ENCODE measurements at places on chromosomes 2 and 18.

- no peak for DNase-seq
Measured at GRCh38 chr2:65549257-65549627, 116.8 kb upstream of the SPRED2 start.

- DNase-seq, result no peak
Measured at GRCh38 chr18:59249199-59249774, 24.0 kb downstream of the RAX start.

DNA sequence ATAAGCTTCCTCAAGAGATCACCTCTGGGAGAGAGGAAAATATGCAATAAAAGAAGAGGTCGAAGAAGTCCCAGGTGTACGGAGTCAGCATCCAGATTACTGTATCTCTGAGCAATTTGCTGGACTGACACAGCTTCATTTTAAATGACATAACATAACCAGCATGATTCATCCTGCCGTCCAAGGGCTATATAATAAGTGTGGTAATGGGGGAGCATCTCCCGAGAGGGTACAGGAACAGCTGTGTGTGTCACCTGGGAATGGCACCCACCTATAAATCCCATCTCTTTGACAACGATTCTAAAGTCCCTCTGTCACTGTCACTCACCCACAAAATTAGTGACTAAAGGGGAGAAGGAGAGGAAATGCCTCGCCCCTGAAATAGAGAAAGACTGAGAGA is 19.3 kb upstream of the FZD7 start:
- DNase-seq, result no peak

- DNase-seq, result no peak
Measured at GRCh38 chr2:30161929-30162706, 15.3 kb downstream of the YPEL5 start.

DNA sequence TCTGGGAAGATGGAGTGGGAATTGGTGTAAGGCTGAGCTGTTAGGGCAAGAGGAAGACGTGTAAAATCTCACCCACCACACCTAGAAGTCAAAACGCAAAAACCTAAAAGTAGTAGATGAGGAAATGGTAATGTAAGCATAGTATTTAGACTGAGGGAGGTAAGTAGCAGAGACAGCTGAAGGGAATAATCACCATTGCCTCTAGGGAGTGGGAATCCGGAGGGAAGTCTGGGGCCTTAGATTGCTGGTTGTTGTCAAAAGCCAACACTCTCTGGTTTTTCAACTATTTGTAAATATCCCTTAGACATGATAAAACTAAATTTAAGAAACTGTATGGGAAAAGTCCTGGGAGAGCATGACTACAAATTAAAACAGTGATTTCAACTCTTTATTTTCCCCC is 28.7 kb upstream of the MYCN start:
- no peak for DNase-seq

DNA sequence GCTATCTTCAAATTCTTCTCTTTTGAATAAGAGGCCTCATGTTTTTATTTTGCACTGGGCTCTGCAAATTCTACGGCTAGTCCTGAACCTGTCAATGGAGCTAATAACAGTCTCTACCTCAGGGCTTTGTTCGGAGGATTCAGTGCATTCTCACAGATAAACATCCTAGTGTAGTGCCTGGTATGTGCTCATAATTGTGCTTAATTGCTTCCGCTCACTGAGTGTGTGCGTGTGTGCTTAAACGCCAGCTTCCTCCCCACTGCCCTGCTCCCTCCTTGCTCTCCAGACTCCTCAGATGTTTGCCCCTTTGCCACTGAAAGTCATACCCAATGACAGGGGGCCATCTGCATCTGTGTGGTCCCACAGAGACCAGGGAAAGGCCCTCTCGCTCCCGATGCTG is 6.7 kb downstream of the GYPC start:
- DNase-seq, result no peak

- DNase-seq, result no peak
Measured at GRCh38 chr2:237132799-237133198, 47.1 kb downstream of the COPS8 start.

GRCh38 chr2:203759690-203760365 is 53.4 kb downstream of the CD28 start:
- DNase-seq, result no peak

DNA sequence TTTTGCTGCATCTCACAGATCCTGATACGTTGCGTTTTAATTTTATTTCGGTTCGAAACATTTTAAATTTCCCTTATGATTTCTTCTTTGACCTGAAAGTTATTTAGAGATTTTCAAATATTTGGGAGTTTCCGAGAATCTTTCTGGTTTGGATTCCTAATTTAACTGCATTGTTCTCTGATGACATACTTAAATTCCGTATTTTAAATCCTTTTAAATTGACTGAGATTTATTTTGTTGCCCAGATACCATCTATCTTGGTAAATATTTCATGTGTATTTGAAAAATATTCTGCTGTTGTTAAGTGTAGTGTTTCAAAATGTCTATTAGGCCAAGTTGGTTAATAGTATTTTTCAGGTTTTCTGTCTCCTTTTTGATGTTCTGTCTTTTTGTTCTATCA is 37.7 kb downstream of the MROH2A start:
- no peak for DNase-seq

DNA sequence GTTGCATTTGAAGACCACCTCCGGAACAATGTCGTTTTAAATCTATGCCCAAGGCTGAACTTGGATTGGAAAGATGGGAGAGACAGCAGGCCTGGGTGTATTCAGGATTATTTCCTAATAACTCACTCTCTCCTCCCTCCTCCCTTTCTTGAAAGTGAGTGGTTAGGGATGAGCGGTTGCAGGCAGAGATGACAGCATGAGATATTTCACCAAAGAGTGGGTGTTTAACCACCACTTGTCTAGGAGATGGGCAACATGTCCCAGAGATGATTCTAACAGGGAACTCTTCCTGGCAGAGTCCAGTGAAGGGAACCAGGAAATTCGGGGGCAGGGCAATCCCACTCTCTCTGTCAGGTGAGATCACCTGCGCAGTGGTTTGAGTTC is 123.2 kb downstream of the KCTD1 start:
- no peak for DNase-seq

- no peak for DNase-seq
Measured at GRCh38 chr2:121532894-121533293, 2.2 kb downstream of the RNU4ATAC start.

- DNase-seq, result no peak
Measured at GRCh38 chr2:172113617-172114016, 10.9 kb upstream of the DLX2 start.

- no peak for DNase-seq
Measured at GRCh38 chr2:9002637-9003365, 683 bp downstream of the MBOAT2 start.

DNA sequence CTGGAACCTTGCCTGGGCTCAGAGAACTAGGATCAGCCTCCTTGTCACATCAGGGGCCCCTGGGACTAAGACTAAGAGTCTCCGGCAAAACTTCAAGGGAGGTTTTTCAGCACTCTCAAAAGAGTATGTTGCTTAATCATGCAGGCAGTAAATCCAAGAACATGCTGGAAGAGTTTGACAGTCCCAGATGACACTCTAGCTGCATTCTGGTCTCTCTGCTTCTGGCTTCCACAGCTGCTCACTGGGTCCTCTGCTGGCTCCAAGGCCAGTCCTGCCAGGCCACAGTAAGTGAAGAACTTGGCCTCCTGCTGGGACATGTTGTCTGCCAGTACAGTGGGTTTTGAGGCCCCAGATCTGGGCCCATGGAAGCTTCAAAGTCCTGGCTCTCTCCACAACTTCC is 45.2 kb upstream of the IL1RL1 start:
- DNase-seq, result no peak

- peak; percentile 21 for DNase-seq
Measured at GRCh38 chr2:143110758-143111428, 18.3 kb upstream of the ARHGAP15 start.

DNA sequence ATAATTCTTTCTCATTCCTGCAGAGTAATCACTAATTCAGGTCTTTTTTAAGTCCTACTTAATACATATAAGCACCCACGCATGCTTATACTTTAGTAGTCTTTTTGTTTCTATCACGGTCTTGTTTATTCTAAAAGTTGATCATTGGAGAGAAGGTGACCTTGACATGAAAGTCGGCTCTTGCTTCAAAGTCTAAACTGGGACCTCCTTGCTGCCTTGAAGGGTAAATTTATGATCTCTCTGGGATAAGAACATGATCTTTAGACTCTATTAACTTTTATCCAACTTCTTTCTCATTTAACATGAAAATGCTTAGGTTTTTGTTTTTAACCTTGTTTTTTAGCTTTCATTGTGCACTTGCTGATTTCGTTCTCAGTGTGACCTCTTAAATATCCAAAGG is 792.3 kb downstream of the DPP10 start:
- no peak for DNase-seq

DNA sequence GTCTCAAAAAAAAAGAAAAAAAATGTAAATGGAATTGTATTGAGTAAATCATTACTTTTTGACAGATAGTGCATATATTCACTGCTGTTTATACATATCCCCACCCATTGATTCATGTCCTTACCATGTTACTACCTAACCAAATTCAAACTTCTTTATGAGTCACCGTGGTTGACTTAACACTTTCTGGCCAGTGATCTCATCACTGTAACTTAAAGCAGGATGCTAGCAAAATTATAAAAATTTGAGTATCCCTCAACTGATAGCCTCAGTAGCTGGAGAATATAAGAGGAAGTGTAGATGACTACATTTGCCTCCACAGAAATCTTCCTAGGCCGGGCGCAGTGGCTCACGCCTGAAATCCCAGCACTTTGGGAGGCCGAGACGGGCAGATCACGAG is 13.4 kb downstream of the CNOT9 start:
- no peak for DNase-seq

GRCh38 chr2:29628108-29628745 is 293.2 kb downstream of the ALK start:
- DNase-seq, result no peak

GRCh38 chr2:135124924-135125886 is 73.1 kb downstream of the RAB3GAP1 start:
- no peak for DNase-seq

DNA sequence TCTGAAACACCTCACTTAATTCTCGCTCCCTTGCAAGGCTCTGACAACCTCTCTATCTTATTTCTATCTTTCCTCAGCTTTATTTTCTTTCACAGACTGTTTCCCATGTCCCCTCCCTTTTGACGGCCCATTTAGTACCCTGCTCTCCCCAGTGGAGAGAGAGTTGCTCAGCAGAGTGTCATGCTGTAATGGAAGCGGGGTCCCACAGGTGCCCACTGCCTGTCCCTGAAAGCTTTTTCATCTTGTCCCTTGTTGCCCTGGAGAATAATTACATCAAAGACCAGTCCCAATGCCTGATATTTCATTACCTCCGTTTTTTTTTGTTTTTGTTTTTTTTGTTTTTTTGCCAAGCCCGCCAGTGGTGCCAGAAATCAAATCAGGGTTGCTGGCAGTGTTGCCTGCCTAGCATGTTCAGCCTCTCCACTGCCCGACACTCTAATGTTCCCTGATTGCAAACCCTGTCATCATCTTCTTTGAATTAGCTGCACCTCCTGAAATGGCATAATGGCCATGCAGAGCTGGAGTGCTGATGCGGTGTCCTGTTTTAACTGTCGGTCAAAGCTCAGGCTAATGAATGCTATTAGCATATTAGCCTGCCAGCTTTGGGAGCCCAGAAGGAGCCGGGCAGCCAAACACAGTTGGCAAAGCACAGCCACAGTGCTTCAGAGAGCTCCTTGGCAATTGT is 71.2 kb upstream of the CAVIN2 start:
- DNase-seq, result no peak

DNA sequence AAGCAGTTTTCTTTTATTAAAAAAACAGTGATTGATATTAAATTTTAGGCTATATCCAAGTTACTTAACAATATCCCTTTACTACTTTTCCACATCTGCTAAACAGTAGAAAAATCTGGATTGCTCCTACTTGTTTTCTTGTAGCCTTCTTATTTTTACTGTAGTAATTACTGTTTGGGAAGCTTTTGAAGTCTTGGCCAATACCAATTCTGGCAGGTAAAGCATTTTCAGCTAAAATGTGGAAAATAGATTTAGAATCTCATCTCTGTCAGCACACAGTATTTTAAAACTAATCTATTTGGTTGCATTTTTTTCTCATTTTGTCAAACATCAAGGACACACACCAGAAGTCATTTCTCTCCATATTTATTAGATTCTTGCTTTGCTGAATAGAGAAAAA is 1485.7 kb upstream of the PIK3C3 start:
- DNase-seq, result no peak

GRCh38 chr2:191746346-191747169 is 68.6 kb downstream of the NABP1 start:
- no peak for DNase-seq

DNA sequence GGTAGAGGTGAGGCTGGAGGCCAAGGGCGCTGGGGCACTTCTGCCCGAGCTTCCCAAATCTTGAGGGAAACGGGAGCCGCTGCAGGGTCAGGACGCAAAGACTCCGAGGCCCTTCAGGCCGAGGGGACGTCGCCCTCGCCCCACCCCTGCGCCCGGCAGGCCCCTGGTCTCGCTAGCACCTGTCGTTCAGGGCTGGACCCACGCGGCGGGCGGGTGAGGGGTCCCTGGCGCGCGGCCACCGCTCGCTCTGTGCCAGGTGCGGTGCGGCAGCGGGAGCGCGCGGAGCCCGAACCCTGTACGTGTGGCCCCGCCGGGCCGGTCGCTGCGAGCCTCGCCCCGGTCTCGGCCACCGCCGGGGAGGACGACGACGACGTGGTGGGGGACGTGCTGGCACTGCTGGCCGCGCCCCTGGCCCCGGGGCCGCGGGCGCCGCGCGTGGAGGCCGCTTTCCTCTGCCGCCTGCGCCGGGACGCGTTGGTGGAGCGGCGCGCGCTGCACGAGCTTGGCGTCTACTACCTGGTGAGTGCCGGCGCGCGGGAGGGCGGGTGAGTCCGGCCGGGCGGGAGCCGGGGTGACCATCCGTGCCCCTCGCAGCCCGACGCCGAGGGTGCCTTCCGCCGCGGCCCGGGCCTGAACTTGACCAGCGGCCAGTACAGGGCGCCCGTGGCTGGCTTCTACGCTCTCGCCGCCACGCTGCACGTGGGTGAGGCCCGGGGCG is 4.9 kb downstream of the ERFE start:
- no peak for DNase-seq

DNA sequence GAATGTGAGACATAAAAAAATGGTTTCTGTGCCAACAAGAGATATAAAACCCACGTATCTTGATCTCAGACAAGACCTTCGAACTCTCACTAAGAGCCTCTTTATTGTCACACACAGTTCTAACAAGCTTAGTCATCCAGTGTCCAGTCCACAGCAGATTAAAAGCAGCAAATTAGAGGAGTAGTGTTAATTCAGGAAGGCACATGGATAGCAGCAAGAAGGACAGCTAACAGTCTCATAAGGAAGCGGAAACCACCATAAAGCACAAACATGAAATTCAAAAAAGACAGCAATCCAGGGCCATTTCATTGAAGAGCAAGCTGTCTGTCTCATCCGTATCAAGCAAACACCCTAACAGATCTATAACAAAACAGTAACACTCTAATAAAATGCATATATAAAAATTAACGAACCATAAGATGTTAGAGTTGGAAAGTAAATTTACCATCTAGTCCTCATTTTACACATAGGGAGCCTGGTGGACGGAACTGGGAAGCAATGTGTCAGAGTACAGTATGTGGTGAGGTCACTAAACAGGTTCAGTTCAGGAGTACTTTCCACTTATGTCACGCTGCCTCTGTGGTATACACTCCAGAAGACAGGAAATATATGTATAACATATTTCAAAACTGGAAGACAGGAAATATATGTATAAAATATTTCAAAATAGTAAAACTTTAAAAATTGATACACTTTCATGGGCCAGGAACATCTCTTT is 18.3 kb downstream of the AAK1 start:
- no peak for DNase-seq

GRCh38 chr2:212536817-212537725 is 1.5 kb downstream of the ERBB4 start:
- peak; percentile 73 for DNase-seq
